ENCODE measurements at places on chromosomes 3 and 15.

- no peak for DNase-seq
Measured at GRCh38 chr3:105355408-105356061, 11.2 kb upstream of the ALCAM start.

GRCh38 chr15:89226359-89227221, 5.2 kb upstream of the RLBP1 start:
- no peak for DNase-seq

- no peak for DNase-seq
Measured at GRCh38 chr3:59866076-59866475, 816.3 kb upstream of the CFAP20DC start.

GRCh38 chr3:27345493-27345892, 23.7 kb downstream of the NEK10 start:
- DNase-seq = no peak

DNA sequence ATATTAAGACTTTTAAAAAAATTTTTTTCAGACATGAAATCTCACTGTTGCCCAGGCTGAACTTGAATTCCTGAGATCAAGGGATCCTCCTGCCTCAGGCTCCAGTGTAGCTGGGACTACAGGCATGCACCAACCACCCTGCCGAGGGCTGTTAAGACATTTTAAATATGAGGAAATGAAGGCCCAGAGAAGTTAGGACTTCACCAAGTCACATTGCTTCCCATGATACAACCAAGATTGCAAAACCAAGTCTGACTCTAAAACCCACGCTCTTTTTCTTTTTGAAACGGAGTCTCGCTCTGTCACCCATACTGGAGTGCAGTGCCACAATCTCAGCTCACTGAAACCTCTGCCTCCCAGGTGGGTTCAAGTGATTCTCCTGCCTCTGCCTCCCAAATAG, 28.0 kb downstream of the PTPN9 start:
- no peak for DNase-seq

- DNase-seq = no peak
Measured at GRCh38 chr15:60721257-60721626, 242.3 kb upstream of the ICE2 start.

DNA sequence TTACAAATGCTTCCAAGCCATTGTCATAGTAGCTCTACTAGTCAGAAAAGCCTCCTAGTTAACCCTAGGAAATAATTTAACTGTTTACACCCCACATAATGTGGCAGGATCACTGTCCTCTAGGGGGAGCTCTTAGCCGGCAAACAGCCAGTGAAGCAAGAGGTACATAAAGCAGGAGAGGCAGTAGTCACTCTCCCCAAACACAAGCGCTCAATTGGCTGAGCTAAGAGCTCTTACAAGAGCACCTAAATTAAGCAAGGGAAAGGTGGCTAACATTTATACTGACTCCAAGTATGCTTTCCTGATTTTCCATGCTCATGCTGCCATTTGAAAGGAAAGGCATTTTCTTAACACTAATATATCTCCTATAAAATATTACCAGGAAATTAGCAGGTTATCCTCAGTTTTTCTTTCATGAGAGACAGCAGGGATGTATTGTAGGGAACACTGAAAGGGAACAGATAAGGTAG, 37.6 kb downstream of the NCEH1 start:
- DNase-seq = no peak

Measured in cortex of kidney (tissue), 1 donor.